H9 (cell line): ENCODE measurements at places on chromosomes 4 and X.

GRCh38 chr4:92953462-92953861 lies 649.7 kb downstream of the GRID2 start:
- DNase-seq = no peak

DNA sequence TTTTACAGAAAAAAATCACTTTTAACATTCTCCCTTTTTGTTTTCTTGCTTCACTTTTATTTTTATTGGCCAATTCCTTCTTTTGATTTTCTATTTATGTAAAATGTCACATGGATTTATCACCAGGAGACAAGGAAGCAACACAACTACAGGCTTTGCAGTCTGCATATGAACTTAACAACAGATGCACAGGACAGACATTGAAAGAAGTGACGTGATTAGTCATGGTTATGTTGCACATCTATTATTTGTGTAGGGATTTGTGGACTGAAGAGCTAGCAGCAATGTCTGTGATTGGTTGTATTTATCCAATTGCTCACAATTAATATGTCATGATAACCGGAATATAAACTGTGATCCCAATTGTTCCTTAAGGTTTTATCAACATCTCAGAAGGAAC lies 147.8 kb upstream of the KLF3 start:
- no peak for DNase-seq

DNA sequence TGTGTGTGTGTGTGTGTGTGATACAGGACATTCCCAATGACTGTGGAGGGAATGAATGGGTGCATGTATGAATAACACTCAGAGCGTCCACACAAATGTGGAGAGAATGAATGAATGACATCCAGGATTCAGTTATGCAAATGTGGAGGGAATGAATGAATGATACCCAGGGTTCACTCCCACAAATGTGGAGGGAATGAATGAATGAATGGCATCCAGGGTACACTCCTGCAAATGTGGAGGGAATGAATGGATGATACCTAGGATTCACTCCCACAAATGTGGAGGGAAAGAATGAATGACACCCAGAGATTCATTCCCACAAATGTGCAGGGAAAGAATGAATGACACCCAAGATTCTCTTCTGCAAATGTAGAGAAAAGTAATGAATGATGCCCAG lies 36.0 kb upstream of the ASMTL start:
- no peak for DNase-seq

DNA sequence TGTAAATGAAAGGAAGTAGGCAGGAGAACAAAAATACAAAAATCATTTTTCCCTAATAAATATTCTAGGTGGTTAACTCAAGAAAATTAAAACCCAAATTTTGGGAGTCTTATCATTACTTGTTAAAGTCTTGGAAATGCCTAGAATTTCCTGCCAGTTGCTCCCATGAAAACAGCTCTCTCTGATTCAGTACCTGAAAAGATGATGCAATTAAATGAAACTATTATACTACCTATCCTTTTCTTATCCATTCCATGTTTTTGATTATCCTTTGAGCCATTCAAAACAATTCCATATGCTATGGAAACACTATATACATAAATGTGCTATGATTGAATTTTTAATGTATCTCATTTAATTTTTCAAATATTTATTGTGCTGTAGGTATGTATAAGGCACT lies 50.5 kb upstream of the AMELX start:
- no peak for DNase-seq

GRCh38 chr4:148109216-148109615 lies 333.0 kb downstream of the NR3C2 start:
- DNase-seq = no peak

DNA sequence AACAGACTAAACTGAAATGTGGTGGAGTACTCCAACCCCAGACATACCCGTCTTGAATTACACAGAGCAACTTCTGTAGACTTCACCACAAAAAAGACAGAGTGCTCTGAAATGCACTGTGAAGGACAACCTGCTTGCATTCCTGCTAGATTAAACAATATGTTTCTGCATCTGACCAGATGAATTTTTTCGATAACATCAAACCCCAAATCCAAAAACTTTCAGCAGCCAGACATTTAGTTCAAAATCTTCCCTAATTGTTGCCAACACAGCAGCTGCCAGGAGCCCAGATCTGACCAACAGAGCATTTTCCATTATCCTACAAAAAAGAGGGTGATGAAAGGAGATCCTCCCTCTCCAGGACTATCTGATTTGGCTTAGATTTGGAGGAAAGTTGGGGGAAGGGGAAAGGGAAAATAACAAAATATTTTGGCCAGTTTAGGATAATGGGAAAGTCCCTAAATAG lies 356.5 kb downstream of the PDGFC start:
- DNase-seq = no peak
